ENCODE measurements at places on chromosomes 4 and X.

GRCh38 chr4:99669084-99669483, 11.5 kb upstream of the C4orf54 start:
- no peak for DNase-seq

DNA sequence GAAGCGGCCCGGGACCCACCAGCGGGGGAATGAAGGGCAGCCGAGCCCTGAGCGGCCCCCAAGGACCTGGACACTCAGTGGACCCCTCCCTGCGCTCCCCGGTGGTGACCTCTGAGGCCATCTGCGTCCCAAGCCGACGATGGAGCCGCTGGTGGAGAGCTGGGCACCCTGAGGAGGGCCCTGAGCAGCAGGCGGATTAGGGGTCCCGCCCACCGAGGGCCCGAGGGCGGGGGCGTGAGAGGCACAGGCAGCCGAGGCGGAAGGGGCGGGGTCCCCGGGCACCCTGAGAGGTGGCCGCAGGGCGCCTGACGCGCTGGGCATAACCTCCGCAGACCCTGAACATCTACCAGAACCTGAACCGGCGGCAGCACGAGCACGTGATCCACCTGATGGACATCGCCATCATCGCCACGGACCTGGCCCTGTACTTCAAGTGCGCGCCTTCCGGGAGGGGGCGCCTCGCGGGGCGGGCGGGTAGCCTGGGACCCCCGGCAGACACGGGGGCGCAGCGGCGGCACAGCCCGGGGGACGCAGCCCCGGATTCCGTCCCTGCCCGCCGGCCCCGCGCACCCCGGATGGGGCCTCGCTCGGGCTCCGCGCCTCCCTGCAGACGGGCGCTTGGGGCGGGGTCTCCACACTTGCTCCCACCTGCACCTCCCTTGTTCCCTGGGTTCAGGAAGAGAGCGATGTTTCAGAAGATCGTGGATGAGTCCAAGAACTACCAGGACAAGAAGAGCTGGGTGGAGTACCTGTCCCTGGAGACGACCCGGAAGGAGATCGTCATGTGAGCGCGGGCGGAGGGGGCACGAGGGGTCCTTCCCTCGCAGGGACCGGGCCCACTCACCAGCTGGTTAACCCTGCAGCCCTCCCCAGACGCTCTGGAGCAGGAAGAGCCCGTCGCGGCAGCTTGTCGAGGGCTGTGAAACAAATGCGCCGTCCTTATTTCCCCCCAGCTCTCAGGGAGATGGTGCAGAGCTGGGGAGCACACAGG, 10.3 kb downstream of the ATP5ME start:
- DNase-seq: peak; percentile 85

- no peak for DNase-seq
These were observed 86.6 kb downstream of the DNAAF6 start for GRCh38 chrX:107293056-107293455.

- no peak for DNase-seq
These were observed 307 bp upstream of the ATRX start for GRCh38 chrX:77786365-77786680.

DNA sequence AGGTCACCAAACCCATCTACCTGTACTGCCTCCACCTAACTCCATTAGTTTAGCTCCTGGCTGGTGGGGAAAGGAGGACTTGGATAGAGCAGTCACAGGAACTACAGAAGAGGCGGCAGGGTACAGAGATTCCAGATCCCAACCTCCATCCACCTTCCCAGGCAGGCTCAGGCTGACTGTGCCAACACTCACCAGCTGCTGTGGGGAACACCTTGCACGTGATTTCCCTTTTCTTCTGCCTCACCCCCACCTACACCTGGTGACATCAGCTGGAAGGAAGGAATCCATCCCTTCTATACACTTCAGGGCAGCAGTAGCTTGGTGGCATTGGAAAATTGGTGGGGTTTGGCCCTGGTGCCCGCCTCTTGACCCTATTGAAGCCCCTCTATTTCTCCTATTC, 41.5 kb downstream of the EFNB1 start:
- no peak for DNase-seq

GRCh38 chrX:147710301-147710700, 201.4 kb upstream of the FMR1 start:
- no peak for DNase-seq

DNA sequence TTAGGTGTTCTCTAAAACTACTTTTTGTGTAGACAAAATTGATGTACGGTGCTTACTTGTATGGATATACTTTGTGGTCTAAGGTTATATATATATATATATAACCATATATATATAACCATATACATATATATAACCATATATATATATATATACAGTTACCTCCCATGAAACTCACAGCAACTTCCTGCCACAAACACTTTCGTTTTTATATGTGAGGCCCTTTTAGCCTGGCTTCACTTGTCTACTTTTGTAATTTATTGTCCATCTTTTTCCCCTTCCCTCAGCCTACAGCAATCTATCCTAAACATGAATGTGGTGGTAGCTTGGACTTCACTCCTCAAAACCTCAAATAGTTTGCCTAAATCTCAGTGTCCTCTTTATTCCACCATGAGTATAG, 72.8 kb upstream of the NPFFR2 start:
- DNase-seq: no peak

DNA sequence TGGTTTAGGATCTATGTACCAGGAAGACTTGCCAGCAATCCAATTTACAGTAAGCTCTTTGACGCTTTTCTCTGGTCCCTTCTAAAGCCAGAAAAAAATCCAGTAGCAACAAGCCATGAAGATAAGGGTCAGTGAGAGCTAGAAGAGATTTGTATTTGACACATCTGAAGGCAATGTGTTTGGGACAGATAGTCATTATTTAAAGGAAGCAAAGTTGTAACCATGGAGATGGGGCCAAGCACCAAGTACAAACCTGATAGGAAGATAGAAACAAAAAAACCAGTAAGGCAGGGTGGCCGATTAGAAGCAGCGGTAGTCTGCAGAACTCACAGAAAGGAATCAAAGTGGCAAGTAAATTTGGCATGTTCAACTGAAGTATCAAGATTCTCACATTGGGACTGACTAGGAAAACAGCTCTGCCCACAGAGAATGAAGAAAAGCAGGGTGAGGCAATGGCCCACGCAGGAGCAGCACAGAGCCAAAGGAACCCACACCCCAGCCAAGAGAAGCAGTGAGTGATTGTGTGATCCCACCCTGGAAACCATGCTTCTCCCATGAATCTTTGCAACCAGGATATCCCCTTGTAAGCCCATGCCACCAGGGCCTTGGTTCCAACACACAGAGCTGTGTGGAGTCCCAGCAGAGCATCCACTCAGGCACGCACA, 12.9 kb upstream of the C4orf54 start:
- no peak for DNase-seq

- no peak for DNase-seq
These were observed 118.6 kb downstream of the SLIT2 start for GRCh38 chr4:20370274-20370673.

- DNase-seq: no peak
These were observed 8.5 kb upstream of the NFKB1 start for GRCh38 chr4:102492531-102493241.

GRCh38 chr4:145788755-145789154, 108.8 kb downstream of the C4orf51 start:
- DNase-seq: no peak

GRCh38 chrX:42691196-42691595, 86.8 kb downstream of the PPP1R2C start:
- no peak for DNase-seq

DNA sequence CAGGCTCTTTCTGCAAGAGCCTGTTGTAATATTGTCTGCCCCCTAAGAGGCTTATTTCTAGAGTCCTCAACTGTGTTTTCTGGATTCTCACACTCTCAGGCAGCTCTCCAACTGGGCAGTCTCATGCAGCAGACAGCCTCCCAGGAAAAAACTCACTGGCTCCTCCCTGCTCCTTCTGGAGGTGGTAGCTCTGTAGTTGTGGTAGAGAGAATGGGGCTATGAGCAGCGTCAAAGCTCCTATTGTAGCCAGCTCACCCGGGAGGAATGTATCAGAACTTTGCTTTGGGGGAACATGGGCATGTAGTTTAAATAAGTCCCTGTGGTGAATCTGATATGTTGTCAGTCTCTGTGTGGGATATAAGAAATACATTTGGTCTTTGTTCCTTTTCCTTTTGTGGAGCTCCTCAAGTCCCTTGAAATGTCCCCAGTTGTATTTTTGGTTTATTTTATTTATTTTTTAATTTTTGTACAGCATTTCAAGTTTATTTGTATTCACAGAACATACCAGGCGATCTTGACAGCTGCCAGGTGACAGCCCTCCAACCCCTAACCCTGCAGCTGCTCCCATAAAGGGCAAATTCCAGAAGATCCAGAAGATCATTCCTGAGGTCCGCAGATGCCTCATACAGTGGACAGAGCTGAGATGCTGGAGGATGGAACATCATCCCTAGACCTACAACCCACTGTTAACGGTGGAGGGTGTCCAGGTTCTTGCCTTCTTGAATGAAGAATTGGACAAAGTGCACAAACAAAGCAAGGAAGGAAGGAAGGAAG, 45.7 kb downstream of the TRIM61 start:
- no peak for DNase-seq

- DNase-seq: no peak
These were observed 35.0 kb upstream of the BMPR1B start for GRCh38 chr4:94722748-94723147.

- DNase-seq: no peak
These were observed 1.4 kb upstream of the SLC34A2 start for GRCh38 chr4:25654031-25654970.

- DNase-seq: no peak
These were observed 15.0 kb upstream of the OTUD4 start for GRCh38 chr4:145195167-145195952.

DNA sequence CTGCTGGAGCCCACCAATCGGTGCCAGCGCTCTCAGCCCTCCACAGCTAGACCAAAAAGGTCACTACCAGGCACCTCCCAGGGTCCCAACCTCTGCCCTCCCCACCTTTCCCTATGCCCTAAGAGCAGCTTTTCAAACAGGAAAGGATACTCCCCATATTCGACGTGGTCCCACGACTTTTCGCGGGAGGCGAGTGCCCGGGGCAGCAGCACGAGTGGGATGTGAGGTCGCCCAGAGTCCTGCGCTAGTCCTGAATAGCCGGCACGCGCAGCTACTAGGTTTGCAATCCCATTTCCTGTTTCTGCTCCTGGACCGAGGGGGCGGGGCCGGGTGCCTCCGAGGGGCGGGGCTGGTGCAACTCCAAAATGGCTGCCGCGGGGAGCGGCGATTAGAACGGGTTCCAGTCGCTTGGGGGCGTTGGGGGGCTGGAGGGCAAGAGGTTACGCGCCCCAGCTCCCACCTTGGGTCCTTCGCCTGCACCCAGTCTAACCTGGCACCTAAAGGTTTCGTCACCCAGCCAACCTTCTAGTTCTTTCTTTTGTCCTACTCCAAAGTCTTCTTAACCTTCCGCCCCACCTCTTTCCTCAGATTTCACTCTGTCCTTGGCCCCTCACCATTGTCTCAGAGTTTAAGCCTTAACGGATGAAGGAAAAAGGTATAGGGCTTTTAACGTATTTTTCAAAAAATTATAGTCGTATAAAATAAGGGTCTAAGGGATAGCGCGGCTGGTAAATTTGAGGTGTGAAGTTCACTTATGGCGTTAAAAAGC, 85.0 kb upstream of the TENT5D start:
- DNase-seq: peak; percentile 24

GRCh38 chrX:69130439-69130838, 34.8 kb downstream of the PJA1 start:
- no peak for DNase-seq

- no peak for DNase-seq
These were observed 1762.6 kb downstream of the RPA4 start for GRCh38 chrX:98646351-98646750.

DNA sequence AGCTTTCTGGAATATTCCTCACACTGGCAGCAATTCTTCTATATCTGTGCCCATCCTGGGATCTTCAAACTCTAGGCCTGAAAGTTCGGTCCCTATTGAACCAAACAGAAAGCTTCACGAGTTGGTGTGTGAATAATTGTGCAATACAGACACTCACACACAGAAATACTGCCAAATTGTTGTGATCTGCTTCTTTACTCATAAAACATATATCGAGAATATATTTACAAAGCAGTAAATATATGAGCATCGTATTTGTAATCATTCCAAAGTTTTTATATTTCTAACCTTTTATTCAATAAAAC, 56.6 kb upstream of the BEX4 start:
- DNase-seq: no peak

- DNase-seq: no peak
These were observed 7.4 kb upstream of the UBA1 start for GRCh38 chrX:47186096-47186740.

Measured in stimulated activated CD8-positive, alpha-beta memory T cell treated with anti-CD3 and anti-CD28 coated beads, Interleukin-4, amount 100 ng/mL, for 48 hours (primary cell).